ENCODE measurements at places on chromosomes 5 and 9. TPM values are rescaled to one million over a fixed set of nuclear protein-coding genes. Genes with fewer than 3 reads are reported as not detected.

Gene SH3TC2
- 2.5 TPM for total RNA-seq

Gene POLK
- 26.6 TPM for total RNA-seq

Gene SLC9A3
- total RNA-seq: 1.0 TPM

Gene SOHLH1
- total RNA-seq: not detected

Gene SLC25A48
- total RNA-seq: not detected

Gene TXNDC8
- total RNA-seq: not detected

Gene COL23A1
- total RNA-seq: 16.5 TPM

Gene RASGRF2
- 8.2 TPM for total RNA-seq

Gene SPOUT1
- total RNA-seq: 18.0 TPM

Gene ERAP2
- total RNA-seq: 4.8 TPM

Gene PFN3
- not detected for total RNA-seq

Gene F2RL2
- 3.4 TPM for total RNA-seq

Gene DNAJC25
- 5.0 TPM for total RNA-seq

Gene ALDH1A1
- total RNA-seq: 6.2 TPM

Gene SLC27A6
- 64.4 TPM for total RNA-seq

Gene RLN2
- 0.35 TPM for total RNA-seq

Gene IFNA2
- total RNA-seq: not detected

Gene LCN9
- total RNA-seq: not detected

Gene SV2C
- 0.67 TPM for total RNA-seq

Gene MYMK
- not detected for total RNA-seq

Gene MAP1B
- 217 TPM for total RNA-seq

Gene RIMOC1
- total RNA-seq: 15.3 TPM

Gene UBE2QL1
- total RNA-seq: 13.1 TPM

Gene C5orf52
- not detected for total RNA-seq

Gene C1QTNF3
- total RNA-seq: 2.8 TPM

Gene PTPRD
- total RNA-seq: 13.0 TPM

Gene FCN2
- not detected for total RNA-seq

Gene PCDHB4
- total RNA-seq: 1.3 TPM

Gene SLC36A2
- total RNA-seq: not detected

Gene IL4
- total RNA-seq: not detected

Gene TICAM2
- 2.0 TPM for total RNA-seq

Gene IFNB1
- not detected for total RNA-seq

Gene IL9
- total RNA-seq: not detected

Gene PRSS3
- total RNA-seq: not detected

Gene SLC2A8
- 14.5 TPM for total RNA-seq

Gene MEIKIN
- not detected for total RNA-seq

Gene SEMA6A
- 4.5 TPM for total RNA-seq

Gene LCN1
- total RNA-seq: not detected

Gene QRFP
- total RNA-seq: not detected

Measured in cardiac septum (tissue), 1 donor.